ENCODE measurements at places on chromosomes 2 and 18. TPM values are rescaled to one million over a fixed set of nuclear protein-coding genes. Genes with fewer than 3 reads are reported as not detected.

Gene NEB
- total RNA-seq, result 0.91 TPM

GRCh38 chr2:38116762-38117161, 40.8 kb upstream of the CYP1B1 start:
- H3K36me3 ChIP-seq, result no peaks in the 10 kb centered on the region
- DNase-seq, result no peak
- H3K4me1 ChIP-seq, result no peaks in the 10 kb centered on the region
- H3K27me3 ChIP-seq, result no peaks in the 10 kb centered on the region
- H3K4me3 ChIP-seq, result no peak overlapping the region

- no peak for DNase-seq
- no peaks in the 10 kb centered on the region for H3K27me3 ChIP-seq
- no peak overlapping the region for H3K27ac ChIP-seq
These were observed 104.4 kb downstream of the TANC1 start for GRCh38 chr2:159072795-159073194.

DNA sequence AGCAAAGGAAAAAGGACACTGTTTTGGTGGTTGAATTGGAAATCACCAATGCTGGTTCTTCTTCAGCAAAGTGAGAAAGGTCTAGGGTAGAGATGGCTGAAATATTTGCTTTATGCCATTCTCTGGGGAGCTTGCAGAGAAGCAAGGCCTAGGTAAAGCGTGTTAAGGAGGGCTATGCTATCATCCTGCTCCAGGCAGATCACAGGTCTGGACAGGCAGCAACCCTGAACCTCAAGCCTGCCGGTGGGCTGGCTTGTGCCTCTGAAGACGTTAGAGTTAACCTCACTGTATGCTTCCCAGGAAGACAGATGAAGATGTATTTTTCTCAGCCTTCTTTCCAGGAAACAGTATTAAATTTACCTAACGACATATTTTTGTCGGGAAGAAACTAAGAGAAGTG, 138.5 kb upstream of the LYPD6 start:
- H3K4me1 ChIP-seq, result no peaks in the 10 kb centered on the region
- no peak for DNase-seq
- H3K36me3 ChIP-seq, result no peaks in the 10 kb centered on the region
- no peaks in the 10 kb centered on the region for H3K27me3 ChIP-seq
- no peak overlapping the region for H3K27ac ChIP-seq

- no peak for DNase-seq
- no peaks in the 10 kb centered on the region for H3K4me1 ChIP-seq
- no peak overlapping the region for H3K4me3 ChIP-seq
- no peak overlapping the region for H3K27ac ChIP-seq
These were observed 83.6 kb upstream of the NCKAP5 start for GRCh38 chr2:133651861-133652260.

GRCh38 chr2:96875498-96876268, 5.8 kb upstream of the SEMA4C start:
- no peak overlapping the region for H3K4me3 ChIP-seq
- DNase-seq, result no peak
- no peak overlapping the region for H3K27ac ChIP-seq
- H3K27me3 ChIP-seq, result no peaks in the 10 kb centered on the region

DNA sequence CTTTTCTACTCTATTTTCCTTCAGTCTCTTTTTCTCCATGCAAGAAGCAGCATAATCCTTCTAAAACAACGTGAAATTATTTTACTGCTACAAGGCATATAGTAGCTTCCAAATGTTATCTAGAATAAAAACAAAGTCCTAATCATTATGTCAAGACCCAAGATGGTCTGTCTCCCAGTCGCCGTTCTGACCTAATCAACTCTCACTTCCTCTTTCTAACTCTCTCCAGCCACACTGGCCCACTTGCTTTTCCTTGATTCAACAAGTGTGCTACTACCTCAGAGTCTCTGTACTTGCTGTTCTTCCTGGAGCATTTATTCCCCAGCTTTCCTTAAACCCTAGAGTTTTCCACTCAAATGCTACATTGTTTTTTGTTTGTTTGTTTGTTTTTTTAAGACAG, 1491.2 kb downstream of the LRP1B start:
- H3K27me3 ChIP-seq, result no peaks in the 10 kb centered on the region
- no peak overlapping the region for H3K4me3 ChIP-seq
- H3K27ac ChIP-seq, result no peak overlapping the region
- no peaks in the 10 kb centered on the region for H3K36me3 ChIP-seq

Gene ABCG8
- total RNA-seq, result not detected

DNA sequence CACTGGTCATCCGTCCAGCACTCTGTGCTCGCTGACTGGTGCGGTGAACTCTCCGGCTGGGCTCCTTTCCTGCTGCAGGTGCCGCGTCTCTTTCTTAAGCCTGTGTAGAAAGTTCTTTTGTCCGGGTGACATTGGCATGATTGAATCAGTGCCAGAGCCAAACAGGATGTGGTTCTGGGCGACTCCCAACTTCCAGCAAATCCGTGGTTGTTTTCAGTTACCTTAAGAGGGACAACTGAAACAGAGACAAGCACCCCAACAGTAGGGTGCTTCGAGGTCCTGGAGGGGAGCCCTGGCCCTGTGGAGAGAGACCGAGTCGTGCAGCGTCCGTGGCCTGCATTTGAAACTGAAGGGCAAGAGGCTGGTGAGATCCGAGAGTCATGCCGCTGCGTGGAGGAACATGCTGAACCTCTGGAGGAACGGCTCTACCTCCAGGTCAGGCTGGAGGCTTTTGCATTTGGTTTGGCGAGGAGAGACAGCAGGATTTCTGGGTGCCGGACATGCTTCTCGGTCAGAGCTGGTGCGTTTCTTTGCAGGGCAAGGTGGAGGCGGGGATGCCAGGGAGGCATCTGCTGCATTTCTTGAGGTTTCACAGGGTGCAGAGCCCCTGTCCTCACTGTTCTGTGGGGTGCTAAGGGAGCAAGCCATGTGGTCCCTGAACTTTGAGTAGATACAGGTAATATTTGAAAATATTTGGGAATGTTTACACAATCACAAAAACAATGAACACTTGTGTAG, 26.8 kb downstream of the SH3BP4 start:
- no peaks in the 10 kb centered on the region for H3K36me3 ChIP-seq
- no peaks in the 10 kb centered on the region for H3K27me3 ChIP-seq
- no peaks in the 10 kb centered on the region for H3K4me1 ChIP-seq
- no peak for DNase-seq

All from CD4-positive, alpha-beta memory T cell (primary cell).